ENCODE measurements at places on chromosomes 7 and 10.

GRCh38 chr7:86469680-86470295, 173.9 kb upstream of the GRM3 start:
- peak; percentile 55 for DNase-seq

- DNase-seq, result no peak
These were observed 13.9 kb downstream of the LMTK2 start for GRCh38 chr7:98120559-98120958.

GRCh38 chr10:43673471-43673870, 24.8 kb upstream of the ZNF32 start:
- DNase-seq, result no peak

- no peak for DNase-seq
These were observed 90.3 kb downstream of the SRPK2 start for GRCh38 chr7:105298439-105298894.

DNA sequence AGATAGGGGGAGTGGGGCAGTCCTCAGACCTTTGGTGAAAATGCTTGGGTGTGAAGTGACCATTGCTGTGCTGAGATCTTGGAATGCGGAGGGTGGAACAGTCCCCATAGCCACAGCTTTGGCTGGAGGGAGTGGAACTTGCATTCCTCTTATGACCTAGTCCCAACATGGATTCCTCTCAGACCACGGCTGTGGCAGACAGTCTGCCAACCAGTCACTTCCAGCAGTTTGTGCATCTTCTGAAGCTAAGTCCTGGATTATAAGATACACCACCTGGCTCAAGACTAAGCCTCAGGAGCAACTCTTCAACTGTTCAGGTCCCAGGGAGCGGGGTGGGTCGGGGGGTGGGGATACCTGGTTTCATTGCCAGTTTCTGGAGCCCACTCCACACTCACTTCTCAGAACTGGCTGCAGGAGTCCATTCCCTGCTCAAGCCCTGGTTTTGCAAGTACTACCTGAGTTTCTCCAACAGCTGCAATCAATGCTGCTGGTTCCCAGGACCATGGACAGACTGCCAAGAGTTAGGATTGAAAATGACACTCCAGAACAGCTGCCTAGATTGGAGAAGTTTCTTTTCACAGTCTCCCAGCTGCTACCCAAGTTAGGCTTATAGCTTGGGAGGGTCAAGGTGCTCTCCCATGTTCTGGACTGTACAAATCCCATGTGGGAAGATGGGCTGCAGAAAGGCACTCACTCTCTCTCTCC, 29.1 kb upstream of the DGKB start:
- no peak for DNase-seq

DNA sequence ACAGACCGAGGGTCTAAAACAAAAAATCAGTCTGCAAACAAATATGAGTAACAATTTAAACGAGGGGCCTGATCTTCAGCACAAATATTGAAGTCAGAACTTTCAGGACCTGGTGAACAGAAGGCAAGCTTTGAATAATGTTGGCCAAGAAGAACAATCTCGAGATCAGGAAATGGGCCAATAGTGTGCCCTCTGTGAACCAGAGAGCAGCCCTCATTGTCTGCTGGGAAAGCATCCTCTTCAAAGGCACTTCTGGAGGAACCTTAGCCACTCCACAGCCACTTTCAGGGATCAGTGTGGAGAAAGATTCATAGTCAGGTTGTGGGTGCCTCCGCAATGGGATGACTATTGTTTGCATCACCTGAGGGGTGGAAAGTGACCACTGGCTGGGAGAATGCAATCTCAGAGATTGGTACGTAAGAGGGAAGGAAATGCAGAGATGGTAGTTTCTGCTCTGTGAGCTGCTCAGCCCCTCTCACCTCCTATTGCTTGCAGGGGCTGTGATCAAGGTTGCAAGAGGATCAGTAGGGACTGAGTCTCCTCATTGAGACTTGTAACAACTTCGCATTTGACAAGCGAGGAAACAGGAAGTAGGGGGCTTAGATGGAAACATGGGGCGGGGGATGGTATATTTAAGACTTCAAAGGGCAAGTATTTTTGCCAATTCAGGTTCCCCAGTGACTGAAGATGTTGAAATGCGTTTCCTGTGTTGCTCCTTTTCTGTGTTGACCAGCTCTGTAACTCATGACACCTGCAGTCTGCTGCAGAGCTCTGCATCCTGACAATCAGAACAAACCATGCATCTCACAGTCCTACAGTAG, 28.4 kb upstream of the IFRD1 start:
- DNase-seq, result no peak

DNA sequence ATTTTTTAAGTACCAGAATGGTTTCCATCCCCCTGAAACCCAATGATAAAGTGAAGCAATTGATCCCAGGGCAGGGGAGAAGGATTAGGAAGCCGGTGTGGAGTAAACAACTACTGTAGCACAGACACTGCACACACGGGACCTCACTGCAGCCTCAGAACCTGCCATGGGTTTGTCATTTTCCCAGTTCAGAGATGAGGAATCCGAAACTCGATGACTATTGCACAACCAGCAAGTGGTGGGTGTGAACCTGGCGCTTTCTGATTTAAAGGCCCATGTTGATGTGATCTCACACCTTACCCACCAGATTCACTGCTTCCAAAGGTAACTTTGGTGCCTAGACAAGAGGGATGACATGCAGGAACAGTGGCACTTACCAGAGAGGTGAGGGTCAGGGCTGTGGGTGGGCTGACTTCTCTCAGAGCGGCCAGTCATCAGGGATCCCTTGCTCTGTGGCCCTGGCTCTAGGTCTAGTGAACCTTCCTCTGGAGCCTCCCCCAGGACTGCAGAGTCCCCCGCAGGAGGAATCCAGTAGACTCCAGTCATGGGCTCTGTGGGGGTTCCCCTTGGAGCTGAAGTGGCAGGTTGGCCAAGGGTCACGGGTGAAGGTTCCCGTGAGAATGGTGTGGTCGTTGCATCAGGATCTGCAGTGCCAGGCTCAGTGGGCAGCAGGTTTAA, 62.8 kb downstream of the PKD1L1 start:
- DNase-seq, result no peak

- DNase-seq, result peak; percentile 18
These were observed 222.0 kb downstream of the LRRN3 start for GRCh38 chr7:111312966-111313365.

- no peak for DNase-seq
These were observed 30.9 kb downstream of the KCNMA1 start for GRCh38 chr10:77606751-77607150.

DNA sequence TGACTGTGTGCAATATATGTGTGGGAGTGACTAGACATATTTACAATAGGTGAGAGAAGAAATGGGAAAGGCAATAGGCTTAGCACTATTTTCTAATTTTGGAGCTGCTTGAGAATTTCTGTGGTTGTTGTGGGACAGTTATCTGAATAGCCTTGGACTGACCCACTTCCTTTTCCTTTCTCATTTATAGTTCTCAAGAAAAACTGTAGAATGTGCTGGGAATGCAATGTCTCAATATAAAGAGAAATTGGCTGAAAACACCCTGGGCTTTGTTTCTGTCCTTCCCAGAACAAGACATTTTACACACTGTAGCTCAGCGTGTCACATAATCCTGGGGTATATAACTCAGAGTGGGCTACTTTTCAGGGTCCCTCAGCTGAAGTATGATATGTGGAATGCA, 153.0 kb upstream of the RHOBTB1 start:
- no peak for DNase-seq

DNA sequence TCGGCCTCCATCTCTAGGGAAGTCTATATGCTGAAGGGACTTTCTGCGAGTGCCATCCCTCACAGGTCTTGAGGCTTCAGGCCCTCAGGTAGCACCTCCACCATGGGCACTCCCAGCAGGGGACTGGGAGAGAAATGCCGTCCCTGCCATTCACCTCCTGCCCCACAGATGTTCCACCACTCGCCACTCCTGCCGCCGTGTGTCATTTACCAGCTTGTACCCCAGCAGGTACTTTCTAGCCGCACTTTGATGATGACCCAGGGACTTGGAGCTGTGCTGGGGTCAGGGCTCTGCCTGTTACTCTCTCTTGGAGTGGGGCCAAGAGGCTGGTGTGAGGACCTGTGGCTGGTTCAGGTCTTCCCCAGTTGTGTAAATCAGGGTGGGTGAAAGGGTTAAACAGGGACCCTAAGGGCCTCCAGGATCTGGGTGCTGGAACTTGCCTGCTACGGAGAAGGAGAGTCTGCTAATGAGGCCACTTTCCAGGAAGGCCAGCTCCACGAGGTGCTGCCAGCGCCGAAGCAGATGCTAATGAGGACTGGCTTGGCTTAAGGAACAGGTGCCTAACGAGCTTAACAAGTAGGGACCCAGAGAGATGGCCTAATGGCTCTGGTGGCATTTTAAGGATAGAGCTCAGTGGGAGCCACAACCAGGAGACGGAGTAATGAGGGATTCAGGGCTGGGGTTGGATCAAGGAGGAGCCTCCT, 32.4 kb downstream of the CRHR2 start:
- no peak for DNase-seq

GRCh38 chr10:24920907-24921881, 31.2 kb downstream of the PRTFDC1 start:
- peak; percentile 99 for DNase-seq

GRCh38 chr7:47759056-47759706, 177.3 kb upstream of the TNS3 start:
- no peak for DNase-seq

GRCh38 chr7:136194878-136195277, 217.7 kb upstream of the MTPN start:
- no peak for DNase-seq

GRCh38 chr10:100826031-100826651, 80.8 kb downstream of the PAX2 start:
- DNase-seq, result no peak

GRCh38 chr7:44140341-44140740, 791 bp downstream of the MYL7 start:
- no peak for DNase-seq

GRCh38 chr10:110637558-110638053, 6.5 kb upstream of the RBM20 start:
- DNase-seq, result peak; percentile 21

GRCh38 chr10:131888186-131888604, 12.6 kb upstream of the PPP2R2D start:
- DNase-seq, result no peak

GRCh38 chr7:33888166-33888565, 17.2 kb upstream of the BMPER start:
- DNase-seq, result no peak

- no peak for DNase-seq
These were observed 221.5 kb upstream of the GHITM start for GRCh38 chr10:83917537-83918506.

GRCh38 chr7:27116031-27116961, 13.8 kb upstream of the HOXA2 start:
- DNase-seq, result peak; percentile 22

DNA sequence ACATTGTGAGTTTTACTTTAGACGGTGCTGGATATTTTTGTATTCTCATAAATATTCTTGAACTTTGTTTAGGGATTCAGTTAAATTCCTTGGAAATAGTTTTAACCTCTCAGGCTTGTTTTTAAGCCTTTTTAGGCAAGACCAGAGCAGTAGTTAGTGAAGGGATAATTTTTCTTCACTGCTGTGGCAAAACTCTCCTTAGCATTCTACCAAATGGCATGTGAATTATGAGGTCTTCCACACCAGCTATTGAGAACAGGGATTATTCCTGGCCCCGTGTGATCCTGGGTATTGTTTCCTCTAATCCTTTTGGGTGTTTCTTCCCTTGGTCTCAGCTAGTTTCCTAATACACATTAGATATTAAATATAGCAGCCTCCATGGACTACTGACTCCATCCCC, 46.2 kb downstream of the CCDC71L start:
- no peak for DNase-seq

GRCh38 chr7:867406-868188, 8.8 kb upstream of the GET4 start:
- DNase-seq, result peak; percentile 54

- no peak for DNase-seq
These were observed 67.8 kb downstream of the ZRANB1 start for GRCh38 chr10:125009661-125010161.

DNA sequence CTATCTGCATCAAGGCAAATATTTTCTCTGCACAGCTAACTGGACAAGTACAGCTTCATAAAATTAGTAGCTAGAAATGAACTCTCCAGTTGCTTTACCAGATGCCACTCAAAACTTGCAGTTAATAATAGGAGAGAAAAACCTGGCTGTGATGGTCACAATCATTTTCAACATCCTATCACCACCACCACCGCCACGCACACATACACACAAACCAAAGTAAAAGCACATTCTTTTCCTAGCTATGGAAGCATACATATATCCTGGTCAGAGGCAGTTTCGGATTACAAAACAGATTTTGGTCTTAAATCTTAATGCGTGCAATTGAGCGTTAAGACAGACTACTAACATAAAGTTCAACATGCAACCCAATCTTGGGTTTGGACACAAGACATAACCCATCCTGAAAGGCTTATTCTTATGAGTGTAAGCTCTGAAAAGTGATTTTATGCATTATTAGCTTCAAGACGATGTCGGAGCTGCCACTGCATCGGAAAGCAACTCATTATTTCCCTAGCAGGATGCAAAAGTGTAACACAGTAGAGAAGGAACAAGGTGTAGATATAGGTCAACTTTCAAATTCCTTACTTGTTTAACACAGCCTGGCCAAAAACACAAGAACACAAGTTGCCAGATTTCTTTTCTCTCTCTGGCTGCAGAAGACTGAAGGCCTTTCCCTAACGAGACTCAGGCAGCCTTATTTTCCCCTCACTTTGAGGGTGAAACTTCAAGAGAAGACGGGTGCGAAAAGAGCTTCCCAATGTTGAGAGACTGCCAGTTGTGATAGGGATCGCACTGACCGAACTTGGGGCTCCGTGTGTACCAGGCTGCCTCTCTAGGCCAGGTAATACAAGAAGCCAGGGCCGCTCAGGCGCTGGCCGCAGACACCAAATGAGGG, 1.2 kb downstream of the CACUL1 start:
- DNase-seq, result peak; percentile 44

DNA sequence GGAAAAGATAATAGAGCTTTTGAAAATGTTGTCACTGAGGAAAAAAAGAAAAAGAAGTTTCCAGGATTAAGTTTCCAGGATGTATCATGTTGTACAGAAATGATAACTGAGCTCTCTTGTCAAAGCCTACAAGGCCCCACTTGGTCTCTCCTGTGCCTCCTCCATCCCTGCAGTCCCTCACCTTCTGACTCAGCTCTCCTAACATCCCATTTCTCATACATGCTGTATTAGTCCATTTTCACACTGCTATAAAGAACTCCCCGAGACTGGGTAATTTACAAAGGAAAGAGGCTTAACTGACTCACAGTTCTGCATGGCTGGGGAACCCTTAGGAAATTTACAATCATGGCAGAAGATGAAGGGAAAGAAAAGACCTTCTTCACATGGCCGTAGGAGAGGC, 3.8 kb upstream of the DGKI start:
- DNase-seq, result peak; percentile 71

DNA sequence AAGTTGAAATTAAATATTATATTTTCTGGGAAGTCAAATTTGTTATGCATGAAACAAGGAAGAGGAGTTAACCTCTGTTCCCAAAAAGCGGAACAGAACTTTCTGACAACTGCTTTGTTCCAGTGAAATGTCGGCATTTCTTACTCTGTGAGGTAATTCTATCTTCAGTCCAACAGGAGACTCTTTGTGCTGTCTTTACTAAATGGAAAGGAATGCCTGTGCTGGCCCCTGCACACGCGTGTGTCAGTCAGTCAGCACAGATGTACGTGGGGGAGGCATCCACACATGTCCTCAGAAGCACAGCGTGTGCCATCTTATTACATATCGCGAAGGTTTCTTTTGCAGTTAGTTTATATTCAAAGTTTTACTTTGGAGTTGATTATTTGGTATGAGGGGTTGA, 37.5 kb downstream of the NET1 start:
- peak; percentile 83 for DNase-seq
